ENCODE measurements at places on chromosomes 3 and 15.
A peak's percentile ranks its signal among the peaks of the same experiment; 100 is the strongest.

DNA sequence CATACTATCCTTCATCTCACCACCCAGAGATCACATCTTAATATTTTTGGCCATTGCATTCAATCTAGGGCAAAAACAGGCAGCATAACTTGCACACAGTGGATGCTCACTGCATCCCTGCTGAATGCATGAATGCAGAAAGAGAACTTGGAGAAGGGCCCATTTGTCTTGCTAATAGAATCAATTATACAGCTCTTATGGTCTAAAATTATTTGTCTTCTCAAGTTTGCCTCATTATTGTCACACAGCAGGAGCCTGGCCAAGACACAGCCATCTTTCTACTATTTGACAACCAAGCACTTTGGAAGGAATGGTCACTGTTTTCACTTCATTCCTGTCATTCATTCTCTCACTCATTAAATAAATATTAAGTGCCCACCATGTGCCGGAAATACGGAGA lies 1.2 kb upstream of the ARHGEF26 start:
- no peak for DNase-seq

DNA sequence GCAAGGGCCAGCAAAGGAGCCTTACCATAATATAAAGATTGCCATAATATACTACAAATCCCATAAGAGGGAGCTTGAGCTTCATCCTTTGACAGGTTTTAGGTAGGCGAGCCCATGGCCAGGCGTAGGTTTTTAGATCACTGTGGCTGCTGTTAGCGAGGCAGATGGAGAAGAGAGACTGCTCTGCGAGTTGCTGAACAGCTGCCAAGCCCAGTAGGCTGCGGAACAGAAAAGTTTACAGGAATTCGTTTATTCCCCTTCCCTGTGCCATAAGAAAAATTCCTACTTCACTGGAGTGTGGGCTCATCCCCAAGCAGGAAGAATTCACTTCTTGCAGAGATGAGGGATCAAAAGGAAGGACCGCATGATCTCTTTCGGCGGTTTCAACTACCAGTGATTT lies 30.5 kb downstream of the TMED3 start:
- no peak for DNase-seq

GRCh38 chr3:187963003-187963676 lies 190.8 kb upstream of the LPP start:
- no peak for DNase-seq

GRCh38 chr15:29616512-29616911 lies 205.8 kb downstream of the TJP1 start:
- no peak for DNase-seq

DNA sequence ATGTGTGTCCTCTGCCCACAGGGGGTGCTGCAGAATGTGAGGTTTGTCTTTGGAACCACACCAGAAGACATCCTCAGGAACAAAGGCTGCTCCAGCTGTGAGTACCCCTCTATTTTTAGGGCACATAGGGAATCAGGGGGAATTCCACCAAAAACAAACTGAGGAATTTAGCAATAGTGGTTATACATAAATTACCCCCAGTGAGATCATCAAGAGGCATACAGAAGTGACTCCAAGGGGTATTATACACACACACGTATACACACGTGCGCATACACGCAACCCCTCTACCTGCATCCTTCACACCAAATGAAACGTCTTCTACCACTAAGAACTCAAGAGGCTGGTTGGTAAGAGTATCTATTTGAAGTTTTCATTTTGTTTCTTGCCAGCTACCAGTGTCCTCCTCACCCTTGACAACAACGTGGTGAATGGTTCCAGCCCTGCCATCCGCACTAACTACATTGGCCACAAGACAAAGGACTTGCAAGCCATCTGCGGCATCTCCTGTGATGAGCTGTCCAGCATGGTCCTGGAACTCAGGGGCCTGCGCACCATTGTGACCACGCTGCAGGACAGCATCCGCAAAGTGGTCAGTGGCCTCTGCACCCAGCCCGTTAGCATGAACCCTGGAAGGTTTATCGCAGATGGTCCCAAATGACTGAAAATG lies 2.9 kb downstream of the THBS1 start:
- no peak for DNase-seq

- no peak for DNase-seq
These were observed 199.8 kb downstream of the TCF12 start for GRCh38 chr15:57118013-57118799.

GRCh38 chr15:67132276-67132675 lies 66.9 kb downstream of the SMAD3 start:
- DNase-seq, result no peak

GRCh38 chr3:7428206-7428718 lies 567.3 kb downstream of the GRM7 start:
- no peak for DNase-seq

GRCh38 chr15:63953524-63953923 lies 92.8 kb downstream of the DAPK2 start:
- DNase-seq, result no peak

- DNase-seq, result no peak
These were observed 209.2 kb downstream of the FEZF2 start for GRCh38 chr3:62164196-62164595.

GRCh38 chr15:76470691-76471090 lies 134.1 kb downstream of the ISL2 start:
- DNase-seq, result peak; percentile 4

DNA sequence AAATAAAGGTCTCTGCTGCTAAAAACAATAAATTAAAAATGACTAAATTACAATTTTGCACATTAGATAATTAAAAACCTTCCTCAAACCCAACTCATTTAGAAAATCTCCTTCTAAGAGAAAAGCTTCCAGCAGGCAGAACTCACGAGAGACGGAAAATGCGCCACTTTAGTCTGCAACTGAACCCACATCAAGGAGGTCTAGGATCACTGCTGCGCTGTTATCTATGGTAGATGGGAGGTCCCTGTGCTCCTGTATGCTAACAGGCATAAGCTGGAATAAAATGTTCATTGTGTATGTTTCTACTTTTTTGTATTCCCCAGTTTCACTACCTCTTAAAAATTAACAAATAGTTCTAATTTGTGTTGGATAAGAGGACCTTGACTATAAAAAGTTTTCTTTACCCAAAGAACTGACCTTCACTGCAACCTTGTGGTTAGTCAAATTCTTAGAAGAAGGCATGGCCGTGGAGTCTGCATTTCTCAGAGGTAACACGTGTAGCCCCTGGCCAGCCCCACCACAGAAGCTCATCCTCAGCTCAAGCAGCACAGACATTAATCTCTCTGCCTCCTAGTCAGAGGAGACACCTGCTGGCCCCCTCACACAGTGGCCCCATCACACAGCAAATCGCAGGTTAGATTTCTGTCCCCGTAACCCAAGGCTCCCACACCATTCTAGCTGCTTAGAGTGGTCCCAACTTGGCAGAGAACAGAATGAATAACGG lies 22.3 kb downstream of the STIMATE start:
- no peak for DNase-seq

DNA sequence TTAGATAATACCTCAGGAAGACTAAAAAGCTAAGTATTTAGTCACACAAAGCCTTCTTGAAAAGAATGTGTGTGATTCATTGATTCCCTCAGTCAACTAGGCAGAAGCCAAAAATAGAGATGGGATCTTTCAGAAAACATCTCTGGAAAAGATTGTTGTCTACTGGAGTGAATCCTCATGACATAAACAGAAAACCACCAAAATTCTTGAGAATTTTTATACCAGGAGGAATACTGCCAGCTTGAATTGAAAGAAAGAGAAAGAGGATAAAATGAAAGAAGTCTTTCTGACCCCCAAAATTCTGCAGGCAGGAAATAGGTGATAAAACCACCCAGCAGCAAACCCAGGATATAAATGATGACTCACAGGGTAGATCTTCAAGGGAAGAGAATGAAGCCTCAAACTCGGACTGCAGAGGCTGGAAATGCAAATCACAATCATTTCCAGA lies 363.1 kb upstream of the PLSCR5 start:
- DNase-seq, result peak; percentile 37

DNA sequence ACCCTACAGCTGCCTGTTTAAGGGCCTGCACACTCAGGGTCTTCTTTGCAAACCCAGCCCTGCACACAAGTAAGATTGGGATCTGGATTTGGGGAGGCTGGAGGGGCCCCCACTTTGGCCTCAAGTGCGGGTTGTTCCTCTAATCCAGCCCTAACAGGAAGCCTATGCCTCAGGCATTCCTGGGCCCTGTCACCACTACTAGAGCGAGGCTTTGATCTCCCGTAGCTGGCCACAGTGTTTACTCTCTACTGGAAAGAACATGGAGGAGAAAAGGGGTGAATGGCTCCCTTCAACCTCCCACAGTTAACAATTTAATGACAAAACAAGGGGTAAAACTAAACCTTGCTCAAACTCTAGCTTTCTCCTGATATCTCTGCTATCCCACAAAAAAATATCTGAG lies 48.4 kb downstream of the DZIP1L start:
- DNase-seq, result no peak

DNA sequence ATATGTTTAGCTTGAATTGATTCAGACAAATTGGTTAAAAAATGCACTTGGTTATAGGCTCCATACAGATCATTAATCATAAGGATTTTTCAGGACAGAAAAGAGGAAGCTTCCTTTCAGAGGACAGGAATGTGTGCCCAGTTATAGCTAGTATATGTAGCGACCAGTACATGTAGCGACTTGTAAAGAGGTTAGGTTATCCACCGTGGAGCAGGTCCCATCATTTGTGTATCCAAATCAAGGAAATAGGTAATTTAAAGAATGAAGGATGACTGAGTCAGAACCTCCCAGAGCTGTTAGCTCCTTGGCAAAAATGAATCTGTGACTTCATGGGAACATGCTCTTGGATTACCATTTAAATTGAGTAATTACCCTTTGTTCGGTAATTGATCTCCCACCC lies 15.8 kb upstream of the P2RY12 start:
- DNase-seq, result no peak

DNA sequence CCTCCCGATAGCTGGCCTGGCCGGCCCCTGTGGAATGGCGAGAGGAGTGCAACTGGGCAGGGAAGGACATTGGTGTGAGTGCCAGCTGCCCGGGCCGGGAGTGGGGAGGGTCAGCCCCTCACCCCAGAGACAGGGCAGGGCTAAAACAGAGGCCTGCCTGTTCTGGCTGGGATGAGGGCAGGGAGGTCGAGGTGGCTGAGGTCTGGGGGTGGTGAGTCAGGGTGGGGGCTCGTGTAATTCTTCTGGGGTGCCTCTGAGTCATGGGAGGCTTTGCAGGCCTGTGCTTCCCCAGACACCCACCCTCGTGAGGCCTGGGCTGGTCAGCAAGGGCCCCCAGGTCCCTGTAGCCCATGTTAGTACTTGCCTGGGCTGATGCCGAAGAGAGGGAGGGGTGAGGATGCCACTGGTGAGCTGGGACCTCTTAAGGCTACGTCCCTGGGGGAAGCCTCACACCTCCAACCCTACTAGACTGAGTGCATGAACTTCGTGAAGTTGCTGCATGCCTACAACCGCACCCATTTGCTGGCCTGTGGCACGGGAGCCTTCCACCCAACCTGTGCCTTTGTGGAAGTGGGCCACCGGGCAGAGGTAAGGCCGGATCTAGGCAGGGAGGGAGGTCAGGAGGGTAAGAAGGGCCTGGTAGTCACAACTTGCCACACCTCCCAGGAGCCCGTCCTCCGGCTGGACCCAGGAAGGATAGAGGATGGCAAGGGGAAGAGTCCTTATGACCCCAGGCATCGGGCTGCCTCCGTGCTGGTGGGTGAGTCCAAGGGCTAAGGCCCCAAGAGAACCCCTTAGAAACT lies 1.7 kb downstream of the SEMA3B start:
- DNase-seq, result no peak

GRCh38 chr3:27080258-27080525 lies 289.0 kb downstream of the NEK10 start:
- DNase-seq, result no peak

DNA sequence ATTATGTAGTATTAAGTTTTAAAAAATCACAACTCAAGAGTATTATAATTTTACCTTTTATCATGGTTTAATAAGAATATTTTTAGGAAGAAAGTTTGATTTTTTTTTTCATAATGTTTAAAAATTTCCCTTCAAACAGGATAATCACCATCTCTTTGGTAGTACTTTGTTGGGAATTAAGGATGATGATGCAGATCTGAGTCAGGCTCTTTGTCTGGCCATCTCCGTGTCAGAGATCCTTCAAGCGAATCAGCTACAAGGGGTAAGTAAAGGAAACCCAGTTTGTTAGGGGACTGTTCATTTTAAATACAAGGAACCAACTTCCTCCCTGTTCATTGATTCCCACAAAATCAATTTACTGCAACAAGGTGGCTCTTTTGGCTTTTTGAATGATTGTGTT lies 36.8 kb upstream of the NIT2 start:
- DNase-seq, result peak; percentile 3

- DNase-seq, result no peak
These were observed 15.2 kb downstream of the ABCC5 start for GRCh38 chr3:184002469-184002868.

GRCh38 chr15:70053716-70054229 lies 43.9 kb downstream of the TLE3 start:
- no peak for DNase-seq

GRCh38 chr3:9795207-9795606 lies 2.3 kb downstream of the ARPC4 start:
- DNase-seq, result no peak

- no peak for DNase-seq
These were observed 25.3 kb upstream of the ZNF770 start for GRCh38 chr15:35013370-35013769.

DNA sequence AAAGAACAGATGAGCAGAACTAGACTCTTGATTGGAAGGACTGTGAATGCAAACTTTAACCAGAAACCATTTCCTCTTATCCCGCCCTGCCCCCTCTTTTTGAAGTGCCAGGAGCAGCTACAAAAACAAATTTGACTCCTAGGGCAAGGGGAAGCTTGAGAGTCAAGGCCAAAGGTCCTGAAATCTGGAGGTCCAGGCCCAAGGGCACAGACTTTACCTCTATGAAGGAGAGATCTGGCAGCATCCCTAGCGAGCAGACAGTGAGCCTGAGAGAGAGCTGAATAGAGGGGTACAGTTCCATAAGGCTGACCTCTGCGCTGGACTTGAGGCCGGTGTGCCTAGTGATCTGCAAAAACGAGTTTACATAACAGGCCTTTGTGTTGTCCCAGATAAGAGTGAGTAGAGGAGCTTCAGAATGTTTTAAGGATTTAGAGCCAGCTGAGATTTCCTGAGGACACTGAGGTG lies 5.1 kb downstream of the RAB43 start:
- no peak for DNase-seq

DNA sequence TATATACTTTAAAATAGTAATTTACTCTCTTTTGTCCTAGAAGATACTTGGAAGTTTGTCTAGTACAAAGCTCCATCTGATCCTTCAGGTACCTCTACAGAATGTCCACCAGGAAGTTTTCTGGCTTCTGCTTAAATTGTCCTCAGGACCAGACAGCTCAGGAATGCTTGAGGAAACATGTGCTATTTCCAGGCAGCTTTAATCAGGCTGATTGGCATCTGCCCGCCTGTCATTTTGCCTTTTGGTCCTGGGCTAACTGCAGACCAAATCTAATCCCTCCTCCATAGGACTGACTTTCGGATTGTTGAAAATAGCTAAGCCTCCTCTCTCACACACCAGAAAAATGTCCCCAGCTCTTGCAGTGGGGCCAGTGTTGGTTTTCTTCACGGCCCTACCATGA lies 113.4 kb upstream of the RGMA start:
- no peak for DNase-seq

GRCh38 chr15:40823572-40824343 lies 4.8 kb downstream of the PPP1R14D start:
- DNase-seq, result no peak
